H9 (cell line): ENCODE measurements at places on chromosomes 7 and 10. TPM values are rescaled to one million over a fixed set of nuclear protein-coding genes. Genes with fewer than 3 reads are reported as not detected.

DNA sequence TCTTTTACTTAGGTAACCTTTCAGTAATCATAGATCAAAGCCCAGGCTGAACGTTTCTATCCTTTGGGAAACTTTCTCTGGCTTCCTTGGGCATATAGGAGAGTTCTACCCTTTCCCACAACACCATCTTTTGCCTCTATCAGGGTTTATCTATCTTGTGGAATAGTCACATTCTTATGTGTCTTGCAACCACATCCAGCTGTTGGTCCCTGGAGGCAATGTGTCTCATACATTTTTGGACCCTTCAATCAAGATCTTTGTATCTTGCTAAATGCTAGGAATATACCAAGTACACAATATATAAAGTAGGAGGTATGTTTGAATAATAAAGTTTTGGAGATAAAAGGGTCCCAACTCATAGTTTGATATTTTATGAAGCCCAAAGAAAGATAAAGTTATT is 121.7 kb downstream of the RNLS start:
- no peaks in the 10 kb centered on the region for H3K4me1 ChIP-seq
- no peak for DNase-seq
- no peaks in the 10 kb centered on the region for H3K27me3 ChIP-seq
- no peak overlapping the region for H3K4me3 ChIP-seq

Gene SNCG
- 4.9 and 5.5 TPM in 2 replicates for total RNA-seq

- no peaks in the 10 kb centered on the region for H3K36me3 ChIP-seq
- no peak overlapping the region for H3K4me3 ChIP-seq
- no peak for DNase-seq
Measured at GRCh38 chr7:24963218-24963617, 16.8 kb downstream of the OSBPL3 start.

Gene PILRA
- 3.2 and 3.3 TPM in 2 replicates for total RNA-seq

Gene AEBP1
- 49.1 and 49.3 TPM in 2 replicates for total RNA-seq

DNA sequence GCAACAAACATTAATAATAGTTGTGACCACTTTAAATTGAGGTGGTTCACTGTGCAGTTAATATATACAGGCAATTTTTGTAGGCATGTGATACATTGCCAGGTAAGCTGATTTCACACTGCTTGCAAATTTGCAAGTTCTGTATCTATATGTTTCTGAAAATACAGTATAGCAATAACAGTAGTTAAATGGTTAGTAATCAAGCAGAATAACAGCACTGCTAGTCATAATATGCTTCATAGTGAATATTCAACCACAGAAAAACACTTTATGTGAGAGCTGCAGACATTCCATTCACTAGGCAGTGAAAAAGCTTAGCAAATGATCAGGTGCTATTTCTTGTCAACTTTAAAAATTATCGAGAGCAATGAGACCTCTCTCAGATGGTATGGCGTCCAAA is 28.9 kb downstream of the SLC26A4 start:
- no peaks in the 10 kb centered on the region for H3K36me3 ChIP-seq
- peaks cover 11% of the 10 kb centered on the region; the same call in 1 of the 2 replicates for H3K4me1 ChIP-seq
- H3K4me3 ChIP-seq: no peak overlapping the region
- no peaks in the 10 kb centered on the region for H3K27me3 ChIP-seq
- H3K27ac ChIP-seq: no peak overlapping the region

Gene PTF1A
- total RNA-seq: not detected in 2 replicates

Gene OLAH
- 0.31 and 0.48 TPM in 2 replicates for total RNA-seq

- no peaks in the 10 kb centered on the region for H3K4me1 ChIP-seq
- H3K36me3 ChIP-seq: no peaks in the 10 kb centered on the region
- no peak overlapping the region for H3K27ac ChIP-seq
- peak; percentile 70 for DNase-seq
- H3K4me3 ChIP-seq: peak overlapping the region; percentile 89
Measured at GRCh38 chr10:114403541-114404161, 651 bp downstream of the AFAP1L2 start.

Gene GALNT17
- total RNA-seq: 41.6 and 43.2 TPM in 2 replicates

DNA sequence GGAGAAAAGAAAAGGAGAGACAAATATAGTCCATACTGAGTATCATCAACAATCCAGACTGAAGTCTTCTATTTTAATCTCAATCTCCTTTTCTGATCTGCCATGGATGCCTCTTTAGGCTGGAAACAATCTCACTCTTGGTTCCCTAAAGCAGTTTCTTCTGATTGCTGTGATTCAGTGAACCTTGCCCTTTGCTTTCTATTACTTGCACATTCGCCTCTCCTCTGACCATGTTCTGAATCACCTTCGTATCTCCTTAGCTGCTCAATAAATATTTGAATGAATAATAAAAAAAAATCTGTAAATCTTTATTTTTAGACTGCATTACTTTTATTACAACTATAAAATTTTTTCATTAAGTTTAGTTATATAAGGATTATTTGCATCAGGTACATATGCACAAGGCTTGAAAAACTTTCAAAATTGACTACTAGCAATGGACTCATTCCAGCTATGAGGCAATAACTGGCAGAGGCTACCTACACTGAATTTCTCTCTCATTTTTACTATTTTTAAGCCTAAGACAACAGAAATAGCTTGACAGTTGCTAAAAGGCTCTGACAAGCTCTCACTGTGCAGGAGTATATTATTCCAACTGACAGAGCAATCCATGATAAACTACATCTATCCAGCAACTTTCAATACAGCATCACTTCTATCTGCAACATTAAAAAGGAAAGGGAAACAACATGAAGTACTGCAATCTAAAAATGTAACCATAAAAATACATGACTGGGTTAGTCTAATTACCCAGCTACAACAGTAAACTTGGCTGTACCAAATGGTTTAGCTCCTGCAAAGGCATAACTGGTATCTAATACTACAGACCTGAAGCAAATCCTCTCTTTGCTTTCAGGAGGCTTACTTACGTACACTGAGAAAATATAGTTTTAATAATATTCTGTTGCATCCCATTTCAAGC is 25.6 kb downstream of the TM9SF3 start:
- H3K36me3 ChIP-seq: peaks cover 49% of the 10 kb centered on the region
- no peak for DNase-seq

DNA sequence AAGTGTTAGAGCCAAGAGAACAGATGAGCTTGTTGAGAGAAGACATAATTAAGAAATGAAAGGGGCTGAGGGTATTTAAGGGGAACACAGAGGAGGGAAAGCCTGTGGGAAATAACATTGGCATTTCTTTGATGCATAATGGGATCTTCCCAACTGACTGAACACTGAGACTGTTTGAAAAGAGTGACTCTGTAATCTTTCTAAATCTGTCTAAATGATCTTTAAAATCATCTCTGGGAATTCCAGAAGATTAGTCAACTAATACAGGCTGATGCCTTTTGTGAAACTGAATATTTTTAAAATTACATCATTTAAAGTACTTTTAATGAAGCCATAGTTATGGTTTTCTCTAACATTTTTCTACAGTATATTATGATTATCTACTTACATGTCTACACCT is 17.4 kb upstream of the SLC35G1 start:
- no peak for DNase-seq
- no peak overlapping the region for H3K4me3 ChIP-seq
- H3K27ac ChIP-seq: no peak overlapping the region
- no peaks in the 10 kb centered on the region for H3K27me3 ChIP-seq
